ENCODE measurements at places on chromosomes 12 and 14. TPM values are rescaled to one million over a fixed set of nuclear protein-coding genes. Genes with fewer than 3 reads are reported as not detected.

Gene TAS2R9
- not detected for total RNA-seq

Gene COX8C
- total RNA-seq = not detected

Gene ASCL1
- 5.1 TPM for total RNA-seq

Gene C12orf54
- not detected for total RNA-seq

Gene KLRF1
- not detected for total RNA-seq

Gene CD27
- total RNA-seq = not detected
